ENCODE measurements at places on chromosomes 16 and 17.

DNA sequence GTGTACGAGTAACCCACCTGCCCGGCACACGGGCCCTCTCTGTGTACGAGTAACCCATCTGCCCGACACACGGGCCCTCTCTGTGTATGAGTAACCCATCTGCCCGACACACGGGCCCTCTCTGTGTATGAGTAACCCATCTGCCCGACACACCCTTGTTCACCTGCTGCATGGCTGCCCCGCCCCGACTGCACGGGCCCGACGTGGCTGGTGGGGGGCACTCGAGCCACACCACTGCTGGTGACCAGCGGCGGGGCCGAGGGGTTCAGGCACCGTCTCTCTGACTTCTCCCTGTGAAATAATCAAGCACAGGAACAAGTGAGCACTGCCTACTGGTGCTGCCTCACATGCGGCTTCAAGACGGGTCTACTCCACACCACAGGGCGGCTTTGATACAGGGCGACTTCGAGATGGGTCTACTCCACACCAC, 22.1 kb downstream of the MAP1LC3B start:
- no peak for DNase-seq

DNA sequence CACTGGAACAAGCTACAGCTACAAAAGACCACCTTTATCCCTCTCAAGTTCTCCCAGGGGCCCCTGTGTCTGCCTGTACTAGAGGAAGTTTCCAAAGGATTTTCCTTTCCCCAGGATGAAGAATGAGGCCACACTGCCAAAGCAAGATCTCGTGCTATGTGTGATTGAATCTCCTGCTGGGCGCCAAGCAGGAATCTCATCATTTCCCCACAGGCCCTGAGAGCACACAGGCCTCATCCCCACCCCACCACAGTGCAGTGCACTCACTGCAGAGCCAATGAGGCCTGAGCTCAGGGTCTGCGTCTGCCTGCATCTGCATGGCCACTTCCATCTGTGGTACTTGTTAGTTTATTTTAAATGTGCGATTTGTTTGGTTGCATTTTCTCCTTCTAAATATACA, 387.4 kb upstream of the ASIC2 start:
- DNase-seq: no peak

DNA sequence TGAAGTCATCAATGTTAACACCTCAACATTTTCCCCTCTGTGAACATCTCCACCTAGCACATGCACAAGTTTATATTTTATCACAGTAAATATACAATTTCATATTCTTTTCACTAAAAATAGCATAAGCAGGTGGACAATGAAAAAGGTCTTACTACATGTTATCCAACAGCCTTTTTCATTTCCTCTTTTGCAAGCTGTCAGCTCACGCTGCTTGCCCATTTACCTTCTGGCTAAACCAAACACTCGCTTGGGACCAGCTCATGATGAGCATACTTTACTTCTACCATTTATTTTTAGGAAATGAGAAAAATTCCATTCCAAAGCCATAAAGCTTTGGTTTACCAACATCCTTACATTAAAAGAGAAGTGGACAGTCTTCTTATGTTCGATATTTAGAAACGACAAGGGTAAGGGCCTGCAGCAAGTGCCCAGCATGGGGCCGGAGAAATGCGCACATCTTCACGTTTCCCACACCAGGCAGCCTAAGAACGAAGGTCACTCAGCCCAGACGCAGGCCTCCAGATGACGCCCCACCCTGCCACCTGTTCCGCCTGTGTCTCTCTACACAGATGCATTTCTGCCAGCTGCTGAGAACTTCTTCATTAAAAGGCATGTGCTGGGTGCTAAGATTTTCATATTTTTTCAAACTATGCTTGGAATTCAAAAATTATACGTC, 13.9 kb downstream of the SNN start:
- DNase-seq: no peak

GRCh38 chr17:39627047-39627711, 427 bp downstream of the PPP1R1B start:
- DNase-seq: no peak

- DNase-seq: no peak
These were observed 10.8 kb downstream of the LRRC3C start for GRCh38 chr17:39938140-39938869.

DNA sequence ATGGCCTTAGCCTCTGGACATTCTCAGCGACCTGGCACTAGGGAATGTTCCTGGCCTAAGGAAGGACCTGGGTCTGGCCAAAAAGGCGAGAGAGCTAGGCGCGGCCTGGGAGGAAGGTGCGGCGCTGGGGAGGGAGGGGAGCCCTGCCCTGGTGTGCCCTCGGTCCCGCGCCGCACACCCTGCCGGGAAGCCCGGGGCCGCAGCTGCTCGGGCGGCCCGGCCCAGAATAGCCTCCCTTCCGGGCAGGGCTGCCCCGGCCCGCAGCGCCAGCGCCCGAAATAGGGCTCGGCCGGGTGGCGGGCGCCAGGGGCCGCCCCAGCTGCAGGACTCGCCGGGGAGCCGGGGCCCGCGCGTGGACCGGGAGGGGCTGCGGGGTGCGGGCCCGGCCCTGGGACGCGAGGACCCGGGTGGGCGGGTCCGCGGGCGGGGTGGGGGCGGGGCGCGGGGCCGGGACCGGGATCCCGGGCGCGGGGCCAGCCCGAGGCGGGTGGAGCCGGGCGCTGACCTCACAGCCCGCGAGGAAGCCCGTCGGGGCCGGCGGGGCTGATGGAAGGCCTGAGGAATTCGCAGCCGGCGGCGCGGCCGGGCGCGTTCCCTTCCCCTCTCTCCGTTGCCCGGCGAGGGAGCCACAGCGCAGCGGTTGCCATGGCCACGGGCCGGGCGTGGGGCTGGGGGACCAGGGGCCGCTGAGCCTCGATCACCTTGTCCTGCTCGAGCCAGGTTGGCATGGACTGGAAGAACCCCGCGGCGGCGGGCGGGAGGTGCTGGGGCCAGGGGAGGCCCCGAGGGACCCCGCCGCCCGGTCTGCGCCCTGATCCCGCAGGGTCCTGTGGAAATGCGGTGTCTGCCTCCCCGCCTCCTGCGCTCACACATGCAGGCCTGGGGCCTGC, 18.1 kb downstream of the SOCS3 start:
- DNase-seq: peak; percentile 42

DNA sequence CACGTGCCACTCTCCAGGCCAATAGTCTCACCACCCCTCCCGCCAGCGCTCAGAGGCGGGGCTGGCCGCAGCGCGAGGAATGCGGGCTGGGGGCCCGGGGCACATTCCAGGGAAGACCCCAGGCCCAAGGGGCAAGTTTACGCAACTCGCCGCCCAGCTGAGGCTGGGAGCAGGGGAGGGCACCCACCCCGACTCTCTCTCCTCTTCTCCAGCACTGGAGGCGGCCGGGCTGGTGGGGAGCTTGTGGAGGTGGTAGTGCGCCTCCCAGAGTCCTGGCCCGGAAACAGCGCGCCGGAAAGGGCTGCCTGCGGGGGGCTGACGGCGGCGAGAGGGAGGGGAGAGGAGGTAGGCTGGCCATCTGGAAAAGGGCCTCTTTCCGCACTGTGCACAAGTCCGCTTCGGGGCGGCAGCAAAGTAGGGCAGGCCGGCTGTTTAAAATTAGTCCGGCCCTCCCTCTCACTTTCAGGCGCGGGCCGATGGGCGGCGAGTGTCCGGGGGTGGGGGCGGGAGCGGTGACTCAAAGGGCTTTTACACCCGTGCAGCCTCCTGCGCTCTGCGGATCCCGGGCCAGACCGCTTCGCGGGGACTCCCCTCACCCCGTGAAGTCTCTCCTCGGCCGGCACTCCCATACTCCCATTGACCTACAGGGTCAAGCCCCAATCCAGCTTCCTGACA, 1.1 kb downstream of the FHOD1 start:
- DNase-seq: peak; percentile 61

- DNase-seq: no peak
These were observed 29.9 kb downstream of the TRAF4 start for GRCh38 chr17:28773736-28774135.
